ENCODE measurements at places on chromosomes 16 and 17.
A peak's percentile ranks its signal among the peaks of the same experiment; 100 is the strongest.

GRCh38 chr16:72191551-72191950, 19.6 kb upstream of the PMFBP1 start:
- DNase-seq, result no peak

GRCh38 chr17:77884019-77884418, 74.5 kb upstream of the TNRC6C start:
- no peak for DNase-seq

- DNase-seq, result no peak
Measured at GRCh38 chr17:62705778-62706597, 78.5 kb downstream of the MRC2 start.

DNA sequence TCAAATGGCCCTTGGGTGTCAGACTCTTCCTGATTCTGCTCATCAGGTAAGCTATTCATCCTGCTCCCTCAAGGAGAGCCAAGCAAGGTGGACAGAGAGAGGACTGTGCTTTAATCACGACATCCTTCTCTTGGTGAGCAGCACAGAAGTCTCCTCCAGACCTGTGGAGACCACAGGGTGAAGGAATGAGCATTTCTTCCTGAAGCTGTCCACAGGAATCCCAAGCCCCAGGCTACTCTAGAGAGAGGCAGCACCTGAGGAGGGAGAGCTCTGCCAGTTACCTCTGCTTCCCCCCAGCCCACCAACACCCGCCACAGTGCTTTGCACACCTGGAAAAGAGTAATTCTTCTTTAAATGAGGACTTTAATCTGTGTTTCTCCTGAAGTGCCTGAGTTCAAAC, 100.0 kb downstream of the PARN start:
- no peak for DNase-seq

GRCh38 chr17:59848778-59849177, 44.0 kb downstream of the TUBD1 start:
- DNase-seq, result peak; percentile 89

DNA sequence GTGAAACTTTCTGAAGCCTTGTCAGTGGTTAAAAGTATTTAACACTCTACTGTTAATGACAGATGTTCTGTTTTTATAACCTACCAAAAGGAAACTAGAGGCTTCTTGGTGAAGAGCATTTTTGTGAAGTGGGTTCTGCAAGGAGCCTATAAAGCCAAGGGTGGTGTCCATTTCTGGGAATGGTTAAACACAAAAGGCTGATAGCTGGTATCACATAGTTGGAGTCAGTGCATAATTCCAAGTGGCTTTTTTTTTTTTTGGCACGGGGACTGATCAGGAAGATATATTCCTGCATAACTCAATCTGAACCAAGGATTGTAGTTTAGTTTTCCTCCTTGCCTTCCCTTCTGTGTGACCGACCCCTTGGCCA, 27.6 kb upstream of the KPNB1 start:
- no peak for DNase-seq

- DNase-seq, result no peak
Measured at GRCh38 chr16:81661082-81661481, 118.0 kb upstream of the PLCG2 start.

- no peak for DNase-seq
Measured at GRCh38 chr16:73735018-73735417, 561.6 kb upstream of the PSMD7 start.

DNA sequence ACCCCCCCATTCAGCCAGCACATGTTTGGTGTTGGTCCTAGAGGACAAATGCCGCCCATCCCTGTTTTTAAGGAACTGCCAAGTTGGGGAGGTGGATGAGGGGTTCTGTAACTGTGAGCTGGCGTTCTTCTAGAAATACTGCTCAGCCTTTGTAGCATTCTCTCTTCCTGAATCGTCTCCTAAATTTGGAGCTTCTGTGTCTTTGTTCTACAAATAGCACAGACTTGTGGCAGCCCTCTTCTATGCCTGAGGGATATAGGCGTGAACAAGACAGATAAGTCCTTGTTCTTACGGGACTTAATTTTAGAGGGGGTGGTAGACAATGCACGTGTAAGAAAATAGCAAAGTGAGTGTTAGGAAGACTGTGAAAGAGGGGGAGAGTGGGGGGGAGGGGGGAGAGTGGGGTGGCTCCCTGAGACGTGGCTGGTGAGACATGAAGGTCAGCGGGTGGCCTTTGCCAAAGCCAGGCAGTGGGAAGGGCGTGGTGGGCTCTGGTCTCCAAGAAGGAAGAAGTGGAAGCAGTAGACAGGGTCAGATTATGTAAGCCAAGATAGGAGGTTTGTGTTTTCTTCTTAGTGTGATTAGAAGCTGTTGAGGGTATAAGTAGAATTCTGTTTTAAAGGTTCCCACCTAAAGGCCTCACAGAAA, 9.9 kb downstream of the MFSD11 start:
- DNase-seq, result no peak

- no peak for DNase-seq
Measured at GRCh38 chr16:82891918-82892317, 265.1 kb downstream of the CDH13 start.

DNA sequence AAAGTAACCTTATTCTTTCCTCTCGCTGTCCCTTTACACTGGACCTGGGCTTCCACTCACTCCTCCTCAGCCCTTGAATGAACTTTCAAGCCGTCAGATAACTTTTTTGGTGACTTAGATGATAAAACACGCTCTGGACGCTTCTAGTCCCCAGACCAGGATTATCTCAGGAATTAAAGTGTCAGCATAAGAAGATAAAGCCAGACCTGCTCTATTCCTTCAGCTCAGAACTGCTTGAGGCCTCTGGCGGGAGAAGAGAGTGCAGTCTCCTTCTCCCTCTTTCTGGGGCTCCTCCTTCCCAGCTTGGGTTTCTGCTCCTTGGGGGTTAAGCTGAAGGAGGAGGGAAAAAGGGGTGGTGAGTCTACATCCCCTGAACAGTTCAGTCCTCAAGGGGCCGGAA, 6.6 kb downstream of the LPO start:
- DNase-seq, result no peak

DNA sequence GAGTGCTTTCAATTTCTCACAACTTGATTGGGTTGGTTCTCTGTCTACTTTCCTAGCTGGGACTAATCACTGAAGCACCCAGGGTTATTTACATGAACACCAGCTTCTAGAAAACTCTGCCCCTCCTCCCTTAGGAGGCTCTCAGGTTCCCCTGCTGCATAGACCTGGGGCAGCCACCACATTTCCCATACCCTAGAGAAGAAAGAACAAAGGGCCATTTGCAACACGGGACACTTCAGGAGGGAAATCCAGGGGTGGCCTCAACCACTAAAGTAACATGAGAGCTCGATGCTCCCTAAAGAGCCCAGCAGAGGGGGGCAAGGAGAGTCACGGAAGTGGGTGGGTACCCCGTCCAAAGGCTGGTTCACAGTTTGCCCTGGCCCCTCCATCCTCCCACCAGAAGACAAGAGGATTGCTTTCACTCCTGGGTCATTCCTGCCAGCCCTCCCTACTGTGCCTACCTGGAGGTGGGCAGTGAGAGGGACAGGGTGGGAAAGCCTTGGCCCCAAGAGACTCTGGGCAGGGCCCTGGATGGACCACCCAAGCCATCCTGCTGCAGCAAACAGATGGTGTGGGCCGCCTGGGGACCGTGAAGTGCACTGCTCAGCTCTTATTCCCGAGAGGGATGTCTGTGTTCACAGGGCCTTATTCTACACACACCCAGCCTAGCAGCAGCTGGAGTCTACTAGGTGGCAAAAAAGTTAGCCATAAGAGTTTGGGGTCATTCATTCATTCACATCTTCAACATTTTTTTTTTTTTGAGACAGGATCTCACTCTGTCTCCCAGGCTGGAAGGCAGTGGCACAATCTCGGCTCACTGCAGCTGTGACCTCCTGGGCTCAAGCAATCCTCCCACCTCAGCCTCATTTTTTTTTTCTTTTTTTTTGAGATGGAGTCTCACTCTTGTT, 392.1 kb downstream of the SOX9 start:
- DNase-seq, result no peak

- DNase-seq, result no peak
Measured at GRCh38 chr16:83482545-83483162, 325.1 kb upstream of the HSBP1 start.

DNA sequence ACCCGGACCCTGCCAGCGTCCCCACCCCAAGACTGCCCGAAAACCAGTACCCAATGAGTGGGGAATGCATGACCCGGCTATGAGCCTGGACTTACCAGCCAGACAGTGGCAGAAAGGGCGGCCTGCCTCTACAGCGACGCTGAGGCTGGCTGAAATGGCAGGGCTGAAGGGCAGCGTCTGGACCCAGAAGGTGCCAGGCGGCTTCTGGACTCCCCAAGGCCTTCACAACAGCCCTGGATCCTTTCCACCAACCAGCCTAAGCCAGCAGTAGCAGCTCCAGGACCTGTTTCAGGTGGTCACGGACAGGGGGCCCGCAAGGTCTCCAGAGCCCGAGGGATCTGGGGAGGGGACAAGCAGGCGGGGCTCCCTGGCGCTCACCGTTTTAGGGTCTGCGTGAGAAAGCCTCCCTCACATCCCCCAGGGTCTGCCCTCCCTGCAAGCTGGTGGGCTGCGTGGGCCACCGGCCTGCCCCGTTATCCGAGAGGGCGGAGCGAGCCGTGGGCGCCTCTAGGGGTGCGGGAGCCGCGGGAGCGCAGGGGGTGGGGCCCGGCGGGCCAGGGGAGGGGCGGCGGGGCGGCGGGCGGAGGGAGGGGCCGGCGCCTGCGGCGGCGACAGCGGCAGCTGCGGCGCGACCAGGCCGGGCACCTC, at the start of gene RIPOR1:
RIPOR1 (plus strand) TSS at position 608 of the 648 bp plus-strand sequence. CDS start 9,618 bp downstream, outside the sequence.
- peak; percentile 20 for DNase-seq

DNA sequence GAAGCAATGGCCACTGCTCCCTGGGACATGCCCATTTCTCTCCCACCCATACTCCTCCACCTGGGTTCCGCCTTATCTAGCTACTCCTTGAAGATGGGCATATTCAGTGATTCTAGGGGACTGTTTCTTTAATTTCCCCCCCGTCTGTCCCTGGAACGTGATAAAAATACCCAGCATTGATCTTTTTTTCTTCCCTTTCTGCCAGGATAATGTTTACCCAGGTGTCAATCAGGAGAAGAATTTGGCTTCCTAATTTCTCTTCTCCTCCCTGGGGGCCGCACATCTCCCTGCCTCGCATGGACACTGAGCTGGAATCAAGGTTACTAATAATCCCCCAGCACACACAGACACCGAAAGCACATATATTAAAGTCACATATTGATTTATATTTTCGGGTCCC, 35.2 kb downstream of the DCAKD start:
- DNase-seq, result no peak

GRCh38 chr16:2841606-2842339, 11.7 kb downstream of the ZG16B start:
- DNase-seq, result no peak

- DNase-seq, result no peak
Measured at GRCh38 chr16:4426722-4427372, 1.2 kb downstream of the DNAJA3 start.

DNA sequence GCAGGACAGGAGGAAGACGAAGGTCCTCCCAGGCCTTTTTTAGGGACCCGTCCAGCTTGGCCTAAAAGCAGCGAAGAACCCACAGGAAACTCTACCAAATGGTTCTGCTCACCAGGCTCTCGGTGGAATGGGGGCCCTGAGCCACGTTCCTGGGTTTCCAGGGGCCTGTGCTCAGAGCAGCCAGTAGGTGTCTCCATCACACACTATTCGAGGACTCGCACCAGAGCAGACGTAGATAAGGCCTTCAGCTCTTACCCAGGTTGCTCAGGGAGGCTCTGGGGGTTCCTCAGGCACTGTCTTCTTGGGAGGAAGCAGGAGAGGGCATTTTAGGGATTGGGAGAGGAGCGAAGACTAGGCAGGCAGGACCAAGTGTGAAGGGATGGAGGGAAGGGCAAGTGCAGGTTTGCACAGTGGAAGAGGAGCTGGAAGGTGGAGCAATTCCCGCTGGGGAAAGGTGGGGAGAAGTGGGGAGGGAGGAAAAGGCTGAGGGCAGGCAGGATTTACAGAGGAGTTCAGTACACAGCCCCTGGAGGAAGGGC, 157.1 kb downstream of the RGS9 start:
- peak; percentile 4 for DNase-seq

DNA sequence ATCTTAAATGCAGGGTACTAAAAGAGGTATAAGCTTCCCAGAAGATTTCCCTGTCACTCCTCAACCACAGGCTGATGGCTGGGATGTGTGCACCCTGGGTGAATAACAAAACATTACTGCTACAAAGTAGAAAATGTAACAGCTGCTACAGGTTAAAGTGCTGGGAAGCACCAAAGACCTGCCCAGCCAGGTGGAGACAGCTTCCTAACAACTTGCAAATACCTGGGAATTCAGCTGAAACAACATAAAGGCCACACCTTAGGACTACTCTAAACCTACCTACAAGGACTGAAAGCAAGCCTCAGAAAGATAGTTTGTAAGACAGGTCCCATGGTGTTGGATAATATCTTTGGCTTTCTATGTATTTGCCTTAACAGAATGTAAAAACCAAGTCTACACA, 118.5 kb downstream of the CEP112 start:
- no peak for DNase-seq

DNA sequence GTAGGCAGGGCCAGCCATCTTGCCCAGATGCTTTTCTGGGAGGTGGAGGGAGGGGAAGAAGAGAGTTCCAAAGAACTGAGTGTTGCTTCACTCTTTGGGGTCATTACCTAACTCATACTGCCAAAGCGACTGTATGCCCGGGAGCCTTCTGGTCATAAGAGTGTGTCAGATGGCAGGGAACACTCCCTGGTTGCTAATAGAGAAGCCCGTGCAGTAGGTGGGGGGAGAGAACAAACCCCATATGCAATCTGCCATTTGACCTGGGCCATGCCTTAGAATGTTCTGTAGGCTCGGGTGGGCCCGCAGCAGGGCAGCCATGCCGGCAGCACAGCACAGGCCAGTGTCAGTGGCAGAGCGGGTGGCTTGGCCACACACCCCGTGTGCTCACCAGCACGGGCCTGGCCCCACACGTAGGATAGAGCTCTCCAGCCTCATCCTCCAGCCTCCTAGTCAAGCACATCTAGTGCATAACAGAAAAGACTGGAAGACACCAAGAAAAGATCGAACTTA, 120.5 kb downstream of the SOCS1 start:
- peak; percentile 94 for DNase-seq

All from inflammatory macrophage (primary cell).